ENCODE measurements at places on chromosomes 3 and 15.

GRCh38 chr3:50138266-50139200, 16.6 kb upstream of the SEMA3F start:
- no peak for DNase-seq

DNA sequence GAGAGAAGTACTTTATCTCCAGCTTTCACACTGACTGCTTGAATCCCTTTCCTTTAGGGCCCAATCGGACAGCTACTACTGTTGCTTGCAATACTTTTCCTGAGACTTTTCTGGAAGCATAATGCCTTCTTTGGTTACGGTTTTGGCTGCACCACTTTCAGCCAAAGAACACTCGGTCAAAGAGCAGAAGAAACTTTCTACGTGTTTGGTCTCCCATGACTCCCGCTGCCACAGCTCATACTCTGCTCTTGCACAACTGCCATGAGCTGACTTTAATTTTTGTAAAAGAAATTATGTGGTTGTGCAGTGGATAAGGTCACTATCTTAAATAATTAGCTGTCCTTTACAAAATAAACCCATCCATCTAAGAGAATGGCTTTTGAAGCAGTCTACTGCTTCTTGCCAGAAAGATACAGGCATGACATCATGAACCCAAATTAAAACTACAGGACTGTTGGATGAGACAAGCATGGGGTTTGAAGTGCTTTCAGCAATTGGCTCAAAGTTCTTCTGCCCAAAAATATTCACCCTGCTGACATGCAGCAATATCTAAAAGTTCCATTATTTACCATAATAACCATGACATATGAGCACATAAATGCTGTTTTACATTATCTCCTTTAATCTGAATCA, 42.0 kb downstream of the PROS1 start:
- no peak for DNase-seq

GRCh38 chr3:16663854-16664712, 58.9 kb upstream of the DAZL start:
- no peak for DNase-seq

DNA sequence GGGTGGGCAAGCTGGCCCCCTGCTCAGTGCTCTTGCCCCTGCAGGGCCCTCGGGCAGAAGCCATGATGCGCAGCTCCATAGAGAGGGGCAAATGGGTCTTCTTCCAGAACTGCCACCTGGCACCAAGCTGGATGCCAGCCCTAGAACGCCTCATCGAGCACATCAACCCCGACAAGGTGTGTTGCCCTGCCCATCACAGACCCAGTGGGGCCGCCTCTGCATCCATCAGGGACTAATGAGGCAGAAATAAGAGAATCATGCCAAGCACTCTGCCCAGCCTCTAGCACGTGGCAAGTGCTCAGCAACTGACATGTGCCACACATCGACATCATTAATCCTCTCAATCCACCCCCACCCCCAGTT, 49.4 kb downstream of the SEMA3G start:
- DNase-seq, result no peak

- DNase-seq, result no peak
Measured at GRCh38 chr3:79032686-79033318, 735.0 kb downstream of the ROBO1 start.

- no peak for DNase-seq
Measured at GRCh38 chr15:34609102-34610057, 25.9 kb upstream of the GOLGA8B start.

GRCh38 chr15:78434134-78434533, 3.9 kb upstream of the IREB2 start:
- DNase-seq, result no peak

GRCh38 chr3:27089068-27089467, 280.1 kb downstream of the NEK10 start:
- DNase-seq, result no peak

DNA sequence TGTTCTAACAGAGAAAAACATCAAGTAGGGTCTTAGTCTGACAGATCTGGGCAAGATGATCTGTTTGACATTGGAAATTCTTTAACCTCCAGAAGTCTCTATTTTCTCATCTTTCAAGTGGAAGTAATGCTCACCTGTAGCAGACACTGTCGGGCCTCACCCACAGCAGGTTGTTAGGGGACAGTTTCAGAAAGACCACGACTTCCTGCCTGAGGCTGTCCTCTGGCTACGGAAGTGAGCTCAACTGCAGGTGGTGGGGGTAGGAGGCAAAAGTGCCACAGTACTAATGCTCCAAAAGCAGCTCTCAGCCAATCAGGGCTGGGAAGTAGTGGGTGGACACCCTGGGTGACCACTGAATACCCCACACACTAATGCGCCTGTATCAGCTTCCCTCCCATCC, 111.4 kb upstream of the TOPAZ1 start:
- DNase-seq, result no peak

DNA sequence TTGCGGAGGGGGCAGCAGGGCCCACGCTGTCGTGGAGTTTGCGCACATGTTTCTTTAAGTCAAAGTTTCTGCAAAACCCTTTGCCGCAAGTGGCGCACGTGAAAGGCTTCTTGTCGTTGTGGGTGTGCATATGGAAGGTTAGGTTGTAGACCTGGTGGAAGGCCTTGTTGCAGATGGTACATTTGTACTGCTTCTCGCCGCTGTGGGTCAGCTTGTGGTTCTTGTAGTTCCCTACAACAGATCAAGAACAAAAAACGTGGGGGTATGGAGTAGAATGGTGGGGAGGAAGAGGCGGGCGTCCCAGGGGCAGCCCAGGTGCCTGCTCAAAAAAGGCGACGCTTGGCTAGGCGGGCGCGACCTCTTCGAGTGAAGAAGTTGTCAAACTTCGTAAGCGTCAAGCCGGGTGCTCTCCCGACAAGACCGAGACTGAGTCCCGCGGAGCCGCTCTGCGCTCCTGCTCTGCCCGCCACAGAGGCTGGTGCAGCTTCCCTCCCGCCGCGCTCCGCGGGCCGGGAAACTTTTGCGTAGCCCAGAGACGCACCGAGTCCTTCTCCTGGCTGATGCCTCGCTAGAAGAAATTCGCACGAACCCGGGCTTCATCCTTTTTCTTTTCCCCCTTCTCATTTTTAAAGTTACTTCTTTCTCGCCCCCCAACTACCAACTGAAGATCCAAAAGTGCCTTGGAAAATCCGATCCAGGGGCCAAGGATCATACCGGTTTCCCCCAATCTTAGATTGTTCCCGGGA, 3.1 kb downstream of the FEZF2 start:
- no peak for DNase-seq

GRCh38 chr3:191873736-191874135, 412.8 kb downstream of the PYDC2 start:
- no peak for DNase-seq

DNA sequence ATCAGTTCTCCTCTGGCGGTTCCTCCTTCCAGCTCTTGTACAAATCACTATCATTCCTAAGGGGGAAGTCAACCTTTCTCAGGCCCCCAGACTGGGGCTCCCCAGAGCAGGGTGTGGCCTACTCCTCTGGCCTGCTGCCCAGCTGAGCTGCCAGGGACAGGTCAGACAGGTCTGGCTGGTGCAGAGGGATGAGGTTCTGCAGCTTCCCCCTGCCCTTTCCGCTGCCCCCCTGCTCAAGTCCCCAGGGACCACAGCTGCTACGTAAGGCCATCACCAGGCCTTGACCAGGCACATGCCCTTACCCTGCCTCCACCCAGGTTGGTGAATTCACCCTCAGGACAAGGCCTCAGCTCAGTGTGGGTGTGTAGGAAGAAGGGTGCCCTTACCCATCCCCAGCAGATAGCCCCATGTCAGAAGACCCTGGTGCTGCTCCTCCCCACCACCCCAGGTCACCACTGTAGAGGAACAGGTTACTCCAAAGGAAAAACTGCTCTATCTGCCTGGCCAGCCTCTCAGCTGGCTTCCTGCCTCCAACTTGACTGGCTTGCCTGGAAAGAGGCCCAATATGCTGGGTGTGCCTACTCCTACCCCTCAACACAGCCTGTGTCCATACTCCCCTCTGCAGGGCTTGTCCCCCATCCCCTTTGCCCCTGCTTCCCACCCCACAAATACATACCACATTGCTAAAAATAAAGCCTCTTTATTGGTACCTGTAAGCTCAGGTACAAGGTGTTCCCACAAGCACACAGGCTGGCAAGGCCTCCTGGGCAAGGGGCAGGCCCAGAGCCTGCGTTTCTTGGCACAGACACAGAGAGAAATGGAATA, 12.0 kb downstream of the CSRNP1 start:
- DNase-seq, result peak; percentile 72

DNA sequence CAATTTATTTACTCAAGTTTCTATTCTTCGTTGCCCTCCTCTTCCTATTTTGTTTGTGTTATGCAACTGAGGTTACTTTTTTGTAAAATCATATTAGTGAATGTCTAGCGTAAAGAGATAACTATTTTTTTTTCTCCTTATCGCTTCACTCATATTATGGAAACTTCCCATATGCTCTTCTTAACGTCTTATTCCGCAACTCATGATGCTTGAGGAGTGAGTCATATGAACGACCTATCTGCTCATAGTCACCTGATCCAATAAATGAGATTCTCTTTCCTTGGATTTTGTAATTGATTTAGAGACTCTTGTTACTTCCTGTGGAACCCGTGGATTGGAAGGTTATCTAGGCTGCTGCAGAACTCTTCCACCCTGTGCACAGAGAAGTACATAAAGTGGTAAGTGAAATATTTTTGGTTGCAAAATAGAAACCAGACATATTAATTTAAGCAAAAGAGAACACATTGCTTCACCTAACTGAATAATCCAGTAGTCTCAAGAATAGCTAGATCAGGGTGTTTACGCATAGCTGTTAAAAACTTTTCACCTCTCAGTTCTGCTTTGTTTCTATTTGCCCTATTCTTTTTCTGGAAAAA, 719.3 kb upstream of the SGO1 start:
- DNase-seq, result no peak

- DNase-seq, result no peak
Measured at GRCh38 chr3:23193831-23194230, 9.3 kb upstream of the UBE2E2 start.

DNA sequence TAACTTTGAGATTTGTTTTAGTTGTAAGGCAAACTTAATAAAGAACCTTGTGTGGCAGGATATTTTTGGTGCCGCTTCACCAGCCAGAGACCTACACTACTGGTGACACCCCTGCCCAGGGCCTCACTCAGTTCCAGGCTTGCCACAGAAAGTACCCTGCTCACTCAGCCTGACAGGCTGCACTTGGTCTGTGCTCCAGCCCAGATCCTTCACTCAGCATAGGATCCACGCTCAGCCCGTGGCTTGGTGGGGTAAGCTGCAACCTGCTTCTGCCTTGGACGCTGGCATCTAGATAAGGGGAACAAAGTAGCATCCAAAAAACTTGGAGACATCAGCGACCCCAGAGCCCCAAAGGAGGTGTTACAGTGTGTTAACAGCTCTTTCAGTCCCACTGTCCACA, 825.5 kb downstream of the EPHA3 start:
- DNase-seq, result no peak

DNA sequence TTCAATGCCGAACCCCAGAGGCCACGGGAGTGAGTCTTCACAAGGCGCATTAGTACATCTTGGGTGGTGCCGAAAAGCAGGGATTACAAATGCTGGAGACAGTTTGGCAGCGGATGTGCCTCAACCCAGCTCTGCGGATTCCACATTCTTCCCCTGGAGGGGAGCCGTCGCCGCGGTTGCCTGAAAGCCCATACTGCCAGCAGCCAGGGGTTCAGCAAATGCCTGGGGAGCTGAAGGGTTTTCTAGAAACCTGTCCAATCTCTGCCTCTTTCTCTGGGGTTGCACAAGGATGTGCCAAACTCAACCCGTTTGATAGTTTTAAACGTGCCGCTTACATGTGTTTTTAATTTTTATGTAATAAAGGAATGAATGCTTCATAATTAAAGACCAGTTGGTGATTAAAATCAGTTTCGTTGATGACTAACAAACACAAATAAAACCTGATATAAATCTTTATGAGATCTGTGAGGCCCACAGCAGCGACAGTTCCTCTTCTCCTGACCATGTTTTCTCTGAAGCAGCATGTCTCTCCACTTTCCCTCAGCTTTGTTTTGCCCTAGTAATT, 74.6 kb upstream of the LEKR1 start:
- DNase-seq, result peak; percentile 72

DNA sequence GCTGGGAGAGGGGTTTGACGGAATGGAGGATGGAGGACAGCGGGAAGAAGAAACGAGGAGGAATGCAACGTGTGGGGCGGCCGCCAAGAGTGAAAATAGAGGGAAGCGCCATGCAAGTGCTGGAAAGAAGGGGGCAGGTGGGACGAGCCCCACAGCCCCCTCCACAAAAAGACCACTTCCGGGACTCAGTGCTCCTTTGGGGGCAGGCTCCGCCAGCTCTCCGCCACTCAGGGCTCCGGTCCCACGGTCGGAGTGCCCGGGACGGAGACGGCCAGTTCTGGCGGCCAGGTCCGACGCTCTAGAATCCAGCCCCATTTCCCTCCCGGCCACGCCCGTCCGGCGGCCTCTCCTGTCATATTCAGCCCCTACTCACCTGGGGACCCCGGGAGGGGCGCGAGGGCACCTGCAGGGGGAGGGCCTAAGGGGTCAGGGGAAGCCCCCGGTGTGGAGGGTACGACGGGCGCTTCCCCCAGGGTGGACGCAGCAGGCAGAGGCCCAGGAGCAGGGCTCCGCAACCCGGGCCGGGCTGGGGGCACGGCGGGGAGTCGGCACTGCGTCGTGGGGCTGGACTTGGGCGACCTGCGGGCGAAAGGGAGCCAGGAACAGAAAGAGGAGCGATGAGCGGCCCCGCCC, 25.5 kb upstream of the CSPG4 start:
- no peak for DNase-seq

- no peak for DNase-seq
Measured at GRCh38 chr3:190486533-190486864, 27.4 kb upstream of the IL1RAP start.

- DNase-seq, result no peak
Measured at GRCh38 chr3:185470323-185470722, 28.5 kb downstream of the TMEM41A start.

DNA sequence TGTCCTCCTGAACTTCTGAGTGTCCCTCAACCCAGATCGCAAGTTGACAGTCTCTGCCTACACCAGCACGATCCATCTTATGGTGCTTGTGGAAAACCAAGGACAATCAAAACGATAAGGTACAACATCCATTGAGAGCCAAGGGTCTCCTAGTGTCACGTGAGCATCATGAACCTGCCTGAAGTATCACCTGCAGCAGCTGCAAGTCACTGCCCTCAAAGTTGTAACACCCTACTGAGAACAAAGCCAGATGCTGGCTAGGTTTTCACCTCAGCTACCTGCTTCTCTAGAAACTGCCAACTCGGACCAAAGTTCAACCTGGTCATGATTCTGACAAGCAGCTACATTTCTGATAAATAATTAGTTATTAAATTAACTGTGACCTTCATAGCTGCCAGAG, 17.5 kb downstream of the C2CD4B start:
- no peak for DNase-seq

DNA sequence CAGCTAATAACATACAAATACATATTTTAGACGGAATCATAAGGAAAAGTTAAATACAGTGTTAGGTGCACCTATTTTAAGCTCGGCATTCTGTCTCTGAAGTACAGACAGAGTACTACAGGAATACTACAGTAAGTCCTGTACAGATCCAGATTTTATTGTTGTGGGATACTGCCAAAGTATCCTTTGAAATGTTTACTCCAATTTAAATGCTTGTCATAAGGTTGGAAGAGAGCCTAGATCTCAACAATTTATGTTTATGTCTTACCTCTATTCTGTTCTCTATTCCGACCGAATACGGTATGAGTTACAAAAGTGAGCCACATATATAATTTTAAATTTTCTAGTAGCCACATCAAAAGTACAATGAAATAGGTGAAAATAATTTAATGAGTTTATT, 25.3 kb downstream of the PLD1 start:
- DNase-seq, result no peak

- DNase-seq, result no peak
Measured at GRCh38 chr3:151697496-151697895, 36.2 kb upstream of the AADACL2 start.

Measured in epithelial cell of prostate (primary cell).